ENCODE measurements at places on chromosomes 1 and 21.

DNA sequence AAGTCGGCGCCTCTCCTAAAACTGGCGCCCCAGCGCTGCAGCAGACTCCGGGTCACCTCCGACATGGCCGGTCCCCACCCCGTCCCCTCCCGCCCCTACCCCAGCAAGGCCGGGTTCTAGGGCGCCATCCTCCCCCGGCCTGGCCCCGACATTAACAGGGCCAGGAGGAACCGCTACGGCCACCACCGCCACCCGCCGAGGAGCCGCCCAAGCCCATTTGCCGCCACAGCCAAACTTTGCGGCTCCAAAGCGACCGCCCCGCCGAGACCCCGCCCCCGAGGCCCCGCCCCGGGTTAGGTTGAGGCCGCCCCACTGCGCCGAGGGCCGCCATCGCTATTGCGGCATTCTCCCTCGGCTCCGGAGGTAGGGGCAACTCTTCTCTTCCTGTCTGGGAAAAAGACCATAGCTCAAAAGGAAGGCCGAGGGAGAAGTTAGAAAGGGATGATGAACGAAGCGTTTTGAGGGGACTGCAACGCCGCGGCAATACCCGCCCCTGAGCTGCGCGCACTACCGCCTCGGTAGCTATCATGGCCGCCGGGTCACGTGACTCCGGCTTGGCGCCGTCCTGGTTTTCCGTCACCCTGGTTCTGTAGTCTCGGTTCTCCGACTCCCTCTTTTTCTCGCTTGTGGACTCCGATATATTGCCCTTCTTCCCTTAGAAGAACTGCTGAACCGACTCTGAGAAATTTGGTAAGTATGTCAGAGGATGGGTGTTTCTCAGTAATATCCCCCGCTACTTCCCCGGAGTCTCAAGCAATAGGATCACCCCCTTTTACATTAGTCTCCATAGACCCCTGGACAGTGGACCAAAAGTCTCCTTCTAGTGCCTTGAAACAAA, at the start of the genes AIDA and BROX:
Gene AIDA, minus strand, starts transcription at position 239 of the 838 bp plus-strand sequence. Its CDS starts 174 bp downstream, at position 65.
Gene BROX, plus strand, starts transcription at position 312 of the 838 bp plus-strand sequence. CDS start 3,136 bp downstream, outside the sequence.
- DNase-seq = peak; percentile 97

GRCh38 chr1:39213511-39214002, 9.1 kb downstream of the MACF1 start:
- no peak for DNase-seq

DNA sequence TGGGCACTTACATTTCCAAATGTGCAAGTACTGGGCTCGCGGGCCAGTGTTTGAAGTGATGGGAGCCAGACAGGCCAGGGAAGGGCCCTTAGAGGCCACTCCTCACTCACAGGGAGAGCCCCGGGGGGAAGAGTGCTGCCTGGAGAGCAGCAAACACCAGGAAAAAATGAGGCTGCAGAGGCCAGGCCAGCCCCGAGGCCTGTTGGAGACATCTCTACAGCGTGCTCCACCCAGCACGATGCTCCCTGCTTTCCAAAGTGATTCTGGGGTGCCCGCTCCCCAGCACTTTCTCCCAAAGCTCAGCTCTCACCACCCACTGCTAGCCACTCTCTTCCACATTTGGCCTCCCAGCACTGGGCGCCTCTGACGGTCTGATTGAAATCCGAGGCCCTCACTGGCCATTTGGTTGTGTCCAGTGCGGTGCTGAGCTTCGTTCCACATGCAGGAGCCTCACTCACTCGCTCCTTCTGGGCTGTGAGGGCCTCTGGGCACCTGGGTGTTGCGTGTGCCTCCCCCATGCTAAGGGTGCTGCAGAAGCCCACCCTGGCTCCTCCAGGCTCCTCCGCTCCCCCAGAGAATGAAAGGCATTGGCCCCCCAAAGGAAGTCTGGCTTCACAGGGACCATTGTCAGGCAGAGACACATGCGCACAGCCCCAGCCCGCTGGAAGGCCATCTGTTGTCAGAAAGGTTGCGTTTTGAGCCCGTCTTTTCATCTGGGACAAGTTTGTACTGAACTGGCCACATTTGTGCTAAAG, 385.4 kb upstream of the VAMP3 start:
- peak; percentile 46 for DNase-seq

GRCh38 chr1:215704089-215704860, 137.2 kb downstream of the KCTD3 start:
- DNase-seq = no peak

- DNase-seq = no peak
Measured at GRCh38 chr21:38816400-38816977, 10.8 kb downstream of the ETS2 start.

- no peak for DNase-seq
Measured at GRCh38 chr1:59156051-59156450, 140.8 kb upstream of the FGGY start.

DNA sequence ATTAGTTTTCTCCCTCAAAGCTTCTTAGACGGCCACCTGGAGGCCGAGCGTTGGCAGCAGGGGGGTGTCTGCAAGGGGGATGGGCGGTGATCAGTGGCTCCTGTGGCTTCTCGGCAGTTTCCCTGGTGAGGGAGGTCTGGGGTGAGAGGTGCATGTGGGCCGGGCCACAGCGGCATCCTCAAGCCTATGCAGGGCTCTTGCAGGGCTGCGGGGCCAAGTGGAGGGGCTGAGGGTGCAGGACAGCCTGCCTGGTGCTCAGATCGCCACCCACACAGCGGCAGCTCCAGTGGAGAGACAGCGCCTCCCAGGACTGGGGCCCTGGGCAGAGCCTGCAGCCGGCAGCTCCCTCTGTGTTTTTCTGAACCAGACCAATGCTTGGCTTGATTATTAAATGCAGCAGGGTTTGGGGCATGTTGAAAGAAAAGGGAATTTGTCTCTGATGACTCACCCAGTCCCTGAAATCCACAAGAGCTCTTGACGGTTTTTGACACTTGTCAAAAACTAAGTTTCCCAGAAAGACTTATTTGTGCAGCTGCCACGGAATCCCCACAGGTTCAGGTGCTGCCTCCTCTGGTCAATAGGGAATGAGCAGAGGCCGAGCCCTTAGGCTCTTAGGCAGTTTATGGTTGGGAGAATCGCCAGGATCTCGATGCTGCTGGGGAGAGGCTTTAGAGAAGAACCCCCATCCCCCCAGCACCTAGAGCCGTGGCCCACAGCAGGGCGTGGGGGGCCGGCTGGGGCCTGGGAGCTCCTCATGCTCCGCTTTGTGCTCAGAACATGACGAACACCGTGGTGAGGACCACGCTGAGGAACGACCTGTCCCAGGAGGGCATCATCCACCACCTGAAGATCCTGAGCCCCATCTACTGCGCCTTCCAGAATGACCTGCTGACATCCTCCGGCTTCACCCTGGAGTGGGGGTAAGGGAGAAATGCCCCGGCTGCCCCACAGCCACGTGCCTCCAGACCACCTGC, 54.7 kb downstream of the UMODL1 start:
- no peak for DNase-seq

- no peak for DNase-seq
Measured at GRCh38 chr1:206448471-206448870, 21.8 kb upstream of the IKBKE start.

DNA sequence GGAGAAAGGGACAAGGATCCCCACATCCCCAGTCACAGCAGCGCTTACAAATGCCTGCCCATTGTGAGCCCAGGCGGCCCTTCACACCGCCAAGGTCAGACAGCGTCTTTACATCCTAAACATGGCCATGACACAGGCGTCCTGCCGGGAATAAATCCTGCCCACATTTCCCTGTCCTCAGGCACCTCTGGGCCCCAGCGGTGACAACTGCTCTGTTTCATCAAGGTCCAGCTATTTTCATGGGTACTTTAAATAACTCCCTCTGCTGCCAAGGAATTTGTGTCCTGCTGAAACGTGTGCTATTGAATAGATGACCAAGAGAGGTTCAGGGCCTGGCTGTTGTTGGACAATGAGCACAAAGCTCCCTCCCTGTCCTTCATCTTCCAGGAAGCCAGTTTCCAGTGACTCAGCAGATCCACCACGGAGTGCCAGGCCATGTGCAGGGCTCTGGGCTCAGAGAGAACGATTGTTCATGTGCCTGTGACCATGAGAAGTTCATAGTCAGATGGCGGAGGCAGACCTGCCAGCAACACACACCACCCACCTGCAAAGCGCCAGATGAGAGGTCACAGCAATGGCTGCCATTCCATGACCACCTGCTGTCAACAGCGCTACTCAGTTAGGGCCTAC, 195.8 kb downstream of the MATN1 start:
- DNase-seq = peak; percentile 44

GRCh38 chr1:68745451-68745850, 248.6 kb upstream of the DEPDC1 start:
- no peak for DNase-seq

Data from ecto neural progenitor cell (in vitro differentiated cells).